ENCODE measurements at places on chromosomes 5 and 9.
A peak's percentile ranks its signal among the peaks of the same experiment; 100 is the strongest.

- DNase-seq, result no peak
Measured at GRCh38 chr5:94969174-94969573, 315.7 kb downstream of the MCTP1 start.

- DNase-seq, result no peak
Measured at GRCh38 chr5:77935506-77936364, 159.6 kb upstream of the TBCA start.

- DNase-seq, result no peak
Measured at GRCh38 chr9:108521063-108521590, 334.7 kb downstream of the ACTL7B start.

DNA sequence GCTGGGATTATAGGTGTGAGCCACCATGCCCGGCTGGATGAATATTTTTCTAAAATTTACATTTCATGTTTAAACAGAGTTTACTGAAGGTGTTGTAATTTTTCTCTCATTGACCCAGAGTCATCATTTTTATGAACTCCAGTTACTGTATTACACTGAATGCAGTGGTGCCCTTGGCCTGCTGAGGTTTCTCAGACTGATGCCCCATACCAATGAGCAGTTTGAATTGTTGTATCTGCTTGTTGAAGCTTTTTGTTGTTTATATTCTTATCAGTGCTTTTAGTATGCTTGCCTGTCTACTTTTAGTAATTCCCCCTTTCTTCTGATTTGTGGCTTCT, 29.9 kb downstream of the NFX1 start:
- no peak for DNase-seq

DNA sequence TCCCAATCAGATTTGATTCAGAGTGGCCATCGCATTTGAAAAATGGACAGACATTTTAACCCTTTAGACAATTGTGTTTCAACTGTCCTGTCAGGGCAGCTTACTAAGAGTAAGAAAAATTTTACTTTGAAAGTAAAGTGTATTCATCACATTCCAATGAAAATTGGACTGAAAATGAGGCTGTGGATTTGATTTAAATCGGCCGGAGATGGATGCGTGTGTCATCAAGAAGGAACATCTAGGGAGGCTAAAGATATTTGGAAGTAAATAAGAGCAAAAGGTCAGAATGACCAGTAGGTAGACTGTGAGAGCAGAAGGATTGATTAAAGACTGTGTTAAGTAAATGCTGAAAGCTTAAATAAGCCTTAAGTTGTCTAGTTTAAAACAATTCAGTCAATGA, 1.5 kb downstream of the ZCCHC7 start:
- DNase-seq, result no peak

DNA sequence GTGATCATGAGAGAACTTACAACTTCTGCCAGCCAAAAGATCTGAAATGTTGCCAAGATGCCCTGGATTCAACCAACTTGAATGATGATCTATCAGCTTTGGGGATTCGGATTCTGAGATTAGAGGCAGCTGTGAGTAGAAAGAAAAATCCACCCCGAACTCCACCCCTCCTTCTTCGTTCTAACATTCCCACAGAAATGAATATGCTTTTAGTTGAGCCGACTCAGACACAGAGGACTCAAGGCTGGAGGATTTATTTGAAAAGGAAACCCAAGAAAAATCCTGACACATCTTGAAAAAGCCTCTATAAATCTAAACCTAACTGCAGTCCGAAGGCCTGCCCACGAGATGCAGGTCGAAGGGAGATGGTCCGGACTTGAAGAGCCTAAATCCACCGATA, 275.0 kb downstream of the GAS1 start:
- DNase-seq, result no peak

DNA sequence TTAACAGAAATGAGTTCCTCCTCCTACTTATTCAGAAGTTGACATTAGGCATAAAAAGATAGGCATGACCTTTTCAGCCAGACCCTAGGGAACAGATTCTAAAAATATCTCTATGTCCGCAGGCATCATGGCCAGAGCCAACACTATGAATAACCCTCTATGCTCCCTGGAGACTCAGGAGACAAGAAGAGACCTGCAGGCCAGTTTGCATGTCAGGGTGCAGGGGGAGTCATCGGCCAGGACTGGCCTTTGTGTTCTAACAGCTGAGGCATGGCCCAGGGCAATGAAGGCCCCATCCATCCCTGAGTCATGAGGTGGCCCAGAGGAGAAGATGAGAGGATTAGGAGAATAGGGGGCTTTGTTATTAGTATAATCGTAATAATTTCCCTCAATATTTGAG, 93.8 kb downstream of the TMEM215 start:
- DNase-seq, result peak; percentile 36

DNA sequence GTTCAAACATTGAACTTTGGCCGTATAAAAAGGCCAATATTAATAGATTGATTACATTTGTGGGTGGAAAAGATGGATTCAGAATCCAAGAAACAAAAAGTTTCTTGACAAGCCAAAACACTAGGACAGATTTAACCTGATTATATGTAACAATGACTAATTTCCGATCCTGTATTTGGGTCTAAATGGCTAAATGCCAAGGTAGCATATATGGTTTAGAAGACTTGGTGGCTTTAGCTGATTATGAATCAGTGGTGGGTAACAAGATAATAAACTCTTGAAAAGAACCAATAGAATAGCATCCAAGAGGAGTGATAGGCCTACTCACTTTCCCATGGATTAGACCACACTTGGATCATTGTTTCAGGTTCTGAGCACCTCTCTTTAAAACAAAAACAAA, 21.8 kb upstream of the ANP32B start:
- DNase-seq, result no peak

GRCh38 chr5:1732945-1733344, 66.7 kb downstream of the MRPL36 start:
- DNase-seq, result no peak

- peak; percentile 7 for DNase-seq
Measured at GRCh38 chr5:107469485-107470294, 201.0 kb downstream of the EFNA5 start.

- DNase-seq, result no peak
Measured at GRCh38 chr5:106418196-106418595, 1252.5 kb downstream of the EFNA5 start.

DNA sequence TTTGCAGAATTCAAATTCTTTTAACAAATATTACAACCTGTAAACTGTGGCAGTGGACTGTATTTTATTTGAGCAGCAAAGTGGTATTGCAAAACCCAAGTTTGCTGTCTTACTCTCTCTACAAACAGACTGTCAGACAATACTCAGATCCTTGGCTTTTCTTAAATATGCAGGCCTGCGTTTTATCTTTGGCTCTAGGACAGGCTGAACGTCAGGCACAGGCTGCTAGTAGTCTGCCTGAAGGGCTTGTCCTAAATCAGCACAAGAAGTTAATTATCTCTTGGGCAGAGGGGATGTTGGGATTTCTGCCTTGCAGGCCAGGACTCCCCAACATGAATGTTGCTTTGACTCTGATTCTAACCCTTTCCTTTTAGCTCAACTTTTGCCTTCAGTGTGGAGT, 147.5 kb downstream of the SLIT3 start:
- no peak for DNase-seq

GRCh38 chr9:92603100-92603499, 66.8 kb downstream of the IPPK start:
- DNase-seq, result no peak

DNA sequence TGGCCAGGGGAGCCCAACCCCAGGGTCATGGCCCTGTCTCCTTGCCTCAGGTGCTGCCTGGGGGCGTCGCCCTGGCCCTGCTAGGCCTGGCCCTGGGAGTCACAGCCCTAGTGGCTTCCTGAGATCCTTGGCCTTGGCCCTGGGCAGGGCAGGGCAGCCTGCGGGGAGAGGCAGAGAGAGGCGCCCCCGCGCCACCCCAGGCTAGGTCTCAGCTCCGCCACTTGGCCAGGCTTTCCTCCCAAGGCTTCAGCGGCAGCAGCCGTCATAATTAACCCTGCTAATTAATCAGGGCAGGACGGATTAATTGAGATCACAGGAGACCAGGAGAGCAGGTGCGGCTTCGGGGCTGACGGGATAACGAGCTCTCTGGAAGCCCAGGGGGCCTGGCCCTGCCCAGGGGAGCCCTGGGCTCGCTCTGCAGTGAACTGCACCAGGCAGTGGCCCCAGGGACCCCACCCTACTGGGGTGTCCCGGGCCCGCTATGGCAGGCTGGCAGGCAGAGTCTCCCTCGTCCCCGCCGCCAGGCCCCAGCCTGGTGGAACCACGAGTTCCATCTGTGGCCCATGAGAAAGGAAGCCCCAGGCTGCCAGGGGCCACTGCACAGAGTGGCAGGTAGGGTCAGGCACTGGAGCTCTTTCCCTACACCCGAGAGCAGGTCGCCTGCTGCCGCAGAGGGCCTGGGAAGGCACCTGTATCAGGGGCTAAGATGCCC, 269.6 kb downstream of the PBX3 start:
- no peak for DNase-seq

- DNase-seq, result no peak
Measured at GRCh38 chr5:142079306-142079721, 29.3 kb upstream of the NDFIP1 start.

All from T1000 (cell line).